Cortex of kidney (tissue), 1 donor: ENCODE measurements at places on chromosomes 3 and 15.

DNA sequence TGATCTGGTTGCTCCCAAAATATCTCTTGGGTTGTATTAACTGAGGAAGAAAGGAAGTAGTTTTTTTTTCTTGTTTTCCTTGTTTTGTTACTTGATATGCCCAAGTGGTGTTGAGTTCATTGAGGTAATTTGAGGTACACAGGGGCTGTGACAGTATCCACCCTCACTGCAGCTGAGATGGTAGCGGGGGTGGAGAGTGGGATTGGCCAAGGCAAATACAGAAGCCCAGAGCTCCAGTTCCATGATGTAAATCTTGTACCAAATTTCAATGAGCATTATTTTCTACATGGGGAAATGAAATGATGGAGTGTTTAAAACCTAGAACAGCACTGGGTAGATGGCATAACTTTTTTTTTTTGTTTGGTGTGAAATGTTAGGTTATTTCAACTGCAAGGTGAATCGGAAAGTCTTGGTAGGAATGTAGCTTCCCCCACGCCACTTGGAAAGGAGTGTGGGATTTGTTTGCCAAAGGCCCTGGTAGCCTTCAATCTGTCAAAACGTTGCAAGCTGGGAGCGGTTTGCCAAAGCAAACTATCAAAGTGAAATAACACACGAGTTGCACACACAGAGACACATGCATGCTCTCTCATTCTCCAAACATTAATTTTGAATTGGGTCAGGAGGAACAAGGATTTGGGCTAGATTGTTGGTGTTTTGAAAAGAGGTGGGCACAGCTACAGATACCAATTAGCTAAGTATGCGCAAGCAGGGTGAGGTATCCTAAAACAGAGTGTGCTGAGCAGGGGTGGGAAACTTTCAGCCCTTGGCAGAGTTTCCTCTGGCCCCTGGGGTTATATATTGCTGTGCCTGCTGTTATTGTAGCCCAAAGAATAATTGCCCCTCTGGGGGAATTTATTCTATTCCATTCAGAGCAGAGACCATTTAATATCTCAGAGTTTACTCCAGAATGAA, 34.6 kb downstream of the THSD4 start:
- DNase-seq: no peak

GRCh38 chr3:123586131-123586530, 1.3 kb upstream of the HACD2 start:
- no peak for DNase-seq

GRCh38 chr15:66646308-66646707, 55.7 kb upstream of the SMAD6 start:
- DNase-seq: no peak

DNA sequence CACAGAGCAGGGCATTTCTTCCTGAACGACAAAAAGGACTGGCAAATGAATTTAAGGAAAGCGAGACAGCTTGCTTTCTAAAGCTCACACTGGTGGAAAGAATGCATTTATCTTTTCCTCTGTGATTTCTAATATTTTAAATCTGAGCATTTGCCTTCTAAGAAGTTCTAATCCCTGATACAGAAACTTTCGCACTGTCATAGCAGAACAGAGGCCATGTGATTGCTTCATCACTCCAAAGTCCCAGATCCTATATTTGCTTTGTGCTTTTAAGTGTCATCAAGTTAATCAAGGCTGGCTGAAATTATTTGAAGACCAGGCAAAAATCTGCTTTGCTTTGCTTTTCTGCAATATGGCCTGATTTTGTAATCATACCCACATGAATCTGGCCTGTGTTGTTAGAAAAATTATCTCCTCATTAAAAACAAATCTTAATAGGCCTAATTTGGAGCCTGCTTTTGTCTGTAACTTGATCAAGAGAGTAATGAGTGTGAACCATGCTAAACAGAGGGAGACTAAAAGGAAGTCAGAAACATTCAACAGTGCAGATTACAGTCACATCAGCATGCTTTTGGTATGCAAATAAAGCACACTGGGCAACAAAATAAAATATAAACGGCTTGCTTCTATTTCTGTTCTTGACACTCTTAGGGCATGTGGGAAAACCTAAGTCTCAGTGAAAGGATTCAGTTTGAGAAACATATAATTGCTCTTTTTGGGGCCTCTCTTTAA, 178.2 kb upstream of the ADAMTS9 start:
- DNase-seq: no peak

- DNase-seq: no peak
Observed at GRCh38 chr15:55632434-55632833, 44.3 kb upstream of the PYGO1 start.

- DNase-seq: no peak
Observed at GRCh38 chr15:68755731-68756130, 65.0 kb downstream of the ANP32A start.

GRCh38 chr3:142987080-142987700, 14.2 kb upstream of the U2SURP start:
- no peak for DNase-seq

- DNase-seq: no peak
Observed at GRCh38 chr3:112656043-112656442, 15.1 kb upstream of the CCDC80 start.

DNA sequence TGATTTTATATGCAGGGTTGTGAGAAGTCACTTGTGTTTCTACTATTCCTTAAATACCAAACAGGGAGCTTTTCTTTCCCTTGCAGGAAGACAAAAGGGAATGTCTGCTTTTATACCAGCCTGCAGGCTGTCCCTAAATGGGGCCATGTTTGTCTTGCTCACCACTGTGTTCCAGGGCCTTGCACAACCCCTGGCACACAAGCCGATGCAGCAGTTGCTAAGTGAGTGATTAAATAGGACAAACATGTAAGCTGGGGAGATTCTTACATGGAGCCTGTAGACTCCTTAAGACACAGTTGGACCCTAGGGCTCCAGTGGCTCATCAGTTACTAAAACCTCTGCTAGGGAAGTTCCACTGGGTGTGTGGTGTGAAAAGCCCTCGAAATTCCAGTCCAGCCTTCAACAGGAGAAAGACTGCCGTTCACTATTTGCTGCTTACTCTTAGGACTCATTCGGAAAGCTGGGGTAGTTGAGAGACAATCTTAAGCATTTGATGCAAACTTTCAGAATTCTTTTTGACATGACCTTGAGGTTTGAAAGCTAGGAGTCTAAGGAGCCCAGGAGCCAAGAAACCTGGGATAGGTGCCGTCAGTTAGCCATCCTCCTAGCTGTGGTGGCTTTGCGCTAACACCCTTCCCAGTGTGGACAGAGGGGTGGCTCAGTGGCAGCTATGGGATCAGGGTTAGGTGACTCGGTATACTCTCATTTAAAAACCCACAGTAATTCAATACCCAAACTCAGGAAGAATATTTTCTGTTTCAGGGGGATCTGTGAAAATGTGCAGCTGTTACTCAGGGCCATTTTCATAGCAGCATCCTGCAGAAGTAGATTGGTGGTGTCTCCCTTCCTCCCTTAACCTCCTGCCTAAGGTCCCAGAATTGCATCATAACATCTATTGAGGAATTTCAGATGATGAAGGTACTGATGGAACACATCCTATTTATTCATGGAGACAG, 39.1 kb downstream of the SYNM start:
- DNase-seq: no peak

DNA sequence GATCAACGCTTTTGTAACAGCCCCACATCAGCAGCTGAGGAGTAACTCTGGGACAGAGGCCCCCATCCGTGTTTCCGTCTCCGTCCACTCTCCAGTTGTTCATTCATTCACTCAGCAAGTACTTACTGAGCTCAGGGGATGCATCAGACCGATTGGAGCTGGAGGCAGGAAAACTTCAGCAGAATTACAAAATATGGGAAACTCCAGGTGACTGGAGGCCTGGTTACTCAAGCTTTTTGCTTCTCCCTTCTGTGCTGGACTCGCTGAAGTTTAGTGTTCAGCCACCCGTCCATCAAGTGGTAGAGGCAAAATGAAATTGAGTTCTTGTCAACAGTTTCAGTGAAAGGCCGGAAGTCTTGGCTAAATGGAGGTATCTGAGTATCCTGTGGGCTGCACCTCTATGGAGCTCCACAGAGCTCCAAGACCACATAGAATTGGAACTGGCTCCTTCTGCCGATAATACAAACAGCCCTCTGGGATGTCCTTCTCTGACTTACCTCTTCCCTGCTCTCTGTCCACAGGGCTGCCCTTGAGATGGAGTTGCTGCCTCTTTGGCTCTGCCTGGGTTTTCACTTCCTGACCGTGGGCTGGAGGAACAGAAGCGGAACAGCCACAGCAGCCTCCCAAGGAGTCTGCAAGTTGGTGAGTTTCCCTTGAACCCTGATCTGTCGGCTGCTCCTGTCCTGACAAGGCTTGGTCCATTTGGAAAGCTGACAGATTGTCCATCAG, 14.7 kb downstream of the NRROS start:
- DNase-seq: no peak

- DNase-seq: no peak
Observed at GRCh38 chr3:141963301-141963700, 86.9 kb downstream of the ATP1B3 start.

GRCh38 chr3:101828276-101828675, 21.0 kb upstream of the NFKBIZ start:
- DNase-seq: no peak

- DNase-seq: no peak
Observed at GRCh38 chr15:94066046-94066445, 165.3 kb upstream of the MCTP2 start.

DNA sequence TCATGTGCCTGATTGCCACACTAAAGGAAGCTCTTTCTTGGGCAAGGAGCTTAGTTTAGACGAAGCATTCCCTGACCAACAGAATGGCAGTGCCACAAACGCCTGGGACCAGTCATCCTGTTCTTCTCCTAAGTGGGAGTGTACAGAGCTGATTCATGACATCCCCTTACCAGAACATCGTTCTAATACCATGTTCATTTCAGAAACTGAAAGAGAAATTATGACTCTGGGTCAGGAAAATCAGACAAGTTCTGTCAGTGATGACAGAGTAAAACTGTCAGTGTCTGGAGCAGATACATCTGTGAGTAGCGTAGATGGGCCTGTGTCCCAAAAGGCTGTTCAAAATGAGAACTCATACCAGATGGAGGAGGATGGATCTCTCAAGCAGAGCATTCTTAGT, 18.4 kb downstream of the SENP5 start:
- DNase-seq: no peak

- DNase-seq: no peak
Observed at GRCh38 chr3:45486926-45487325, 98.5 kb downstream of the LARS2 start.

- no peak for DNase-seq
Observed at GRCh38 chr3:132784502-132785025, 62.4 kb upstream of the NPHP3 start.

DNA sequence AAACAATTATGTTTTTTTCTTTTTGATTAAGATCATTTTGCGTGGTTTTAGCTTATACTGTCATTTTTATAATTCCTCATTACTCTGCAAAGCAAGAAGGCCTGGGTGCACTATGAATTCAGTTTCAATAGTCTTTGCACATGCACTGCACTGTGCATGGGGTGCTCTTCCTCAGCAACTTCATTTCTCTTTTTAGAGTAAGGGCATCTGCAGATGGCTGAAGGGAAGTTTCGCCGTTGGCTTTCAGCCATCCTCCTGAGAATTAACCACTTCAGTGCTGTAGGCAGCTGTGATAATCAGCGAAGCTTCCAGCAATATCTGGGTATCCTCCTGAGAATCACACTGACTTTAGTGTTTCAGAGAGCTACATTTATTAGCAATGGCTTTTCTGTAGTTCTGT, 284.8 kb downstream of the GBE1 start:
- DNase-seq: no peak

- no peak for DNase-seq
Observed at GRCh38 chr15:90054618-90055097, 47.6 kb downstream of the IDH2 start.

DNA sequence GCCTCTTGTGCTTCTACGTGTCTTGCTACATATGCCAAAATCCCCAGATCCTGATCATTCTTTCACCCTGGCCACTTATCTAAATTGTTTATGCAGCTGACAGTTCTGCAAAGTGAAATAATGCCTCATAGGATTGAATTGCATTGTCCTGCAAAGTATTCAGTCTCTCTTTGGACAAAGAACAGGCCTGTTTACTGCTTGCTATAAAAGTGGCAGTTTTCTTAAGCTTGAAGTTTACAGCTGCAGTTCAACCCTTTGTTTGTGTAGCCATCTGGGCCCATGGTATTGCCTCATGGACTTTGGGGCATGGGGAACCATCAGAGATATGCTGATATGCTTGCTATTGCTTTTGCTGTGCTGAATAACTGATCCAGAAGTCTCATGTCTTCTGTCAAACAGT, 523.2 kb downstream of the OTOL1 start:
- DNase-seq: no peak

GRCh38 chr3:10928961-10929471, 63.5 kb upstream of the SLC6A1 start:
- DNase-seq: no peak

DNA sequence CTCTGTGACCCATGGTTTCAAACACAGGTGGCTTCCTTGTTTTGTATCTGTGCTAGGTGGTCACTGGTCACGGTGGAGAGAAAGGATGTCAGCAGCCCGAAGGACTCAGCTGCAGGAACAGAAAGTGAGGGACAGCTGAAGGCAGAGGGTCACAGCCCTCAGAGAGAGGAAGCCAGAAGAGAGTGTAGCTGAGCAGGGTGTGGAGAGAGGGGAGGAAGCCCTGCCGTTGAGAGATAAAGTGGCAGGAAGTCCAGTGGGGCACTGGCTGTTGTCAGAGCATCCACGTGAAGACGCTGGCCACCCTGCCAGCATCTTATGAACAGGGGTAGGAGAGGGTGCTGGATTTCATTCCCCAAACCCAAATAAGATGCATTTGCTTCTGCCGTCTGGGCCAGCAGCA, 36.9 kb downstream of the LIMD1 start:
- DNase-seq: no peak

DNA sequence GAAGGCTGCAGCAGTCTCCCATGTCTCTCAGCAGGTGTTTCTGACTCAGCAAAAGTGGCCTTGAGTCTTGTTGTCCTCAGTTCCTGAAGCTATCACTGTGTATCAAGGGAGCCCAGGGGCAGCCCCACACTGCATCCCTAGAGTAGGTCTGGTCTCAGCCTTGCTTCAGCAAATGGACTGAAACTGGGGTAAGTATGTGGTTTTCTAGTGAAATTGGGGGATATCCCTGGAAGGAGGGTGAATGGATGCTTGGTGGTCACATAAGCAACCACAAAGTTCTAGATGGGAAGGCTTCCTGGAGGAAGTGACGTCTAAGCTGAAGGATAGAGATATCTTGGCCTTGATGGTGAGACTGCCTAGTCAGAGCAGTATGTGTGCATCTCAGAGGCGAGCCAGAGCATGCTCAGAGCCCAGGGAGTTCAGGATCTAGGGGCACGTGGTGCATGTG, 38.4 kb downstream of the TMEM158 start:
- no peak for DNase-seq

- DNase-seq: no peak
Observed at GRCh38 chr3:152583963-152584362, 251.0 kb upstream of the P2RY1 start.

DNA sequence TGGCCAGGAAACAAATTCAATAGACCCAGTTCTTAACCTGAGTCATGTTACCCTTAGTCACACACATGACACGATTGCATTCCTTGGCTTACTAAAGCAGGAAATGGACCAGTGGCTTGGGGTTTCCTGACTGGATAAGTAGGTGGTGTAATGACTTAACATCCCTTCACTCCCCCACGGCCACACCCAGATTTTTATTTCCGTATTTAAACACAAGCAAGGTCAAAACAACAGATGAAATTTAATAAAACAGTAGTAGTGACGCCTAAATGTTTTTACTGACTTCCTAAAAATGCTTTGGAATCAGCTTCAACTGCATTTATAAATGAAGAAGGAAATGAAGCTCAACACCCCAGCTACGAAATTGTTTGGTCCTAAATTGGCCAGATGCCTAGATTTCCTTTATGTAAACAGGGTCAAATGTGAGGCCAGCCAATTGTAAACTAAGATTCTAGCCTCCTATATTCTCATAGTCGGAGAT, 324.3 kb downstream of the CHST2 start:
- DNase-seq: no peak

- DNase-seq: no peak
Observed at GRCh38 chr3:106936337-106936736, 440.9 kb upstream of the CCDC54 start.
